ENCODE measurements at places on chromosomes 3 and 15.

DNA sequence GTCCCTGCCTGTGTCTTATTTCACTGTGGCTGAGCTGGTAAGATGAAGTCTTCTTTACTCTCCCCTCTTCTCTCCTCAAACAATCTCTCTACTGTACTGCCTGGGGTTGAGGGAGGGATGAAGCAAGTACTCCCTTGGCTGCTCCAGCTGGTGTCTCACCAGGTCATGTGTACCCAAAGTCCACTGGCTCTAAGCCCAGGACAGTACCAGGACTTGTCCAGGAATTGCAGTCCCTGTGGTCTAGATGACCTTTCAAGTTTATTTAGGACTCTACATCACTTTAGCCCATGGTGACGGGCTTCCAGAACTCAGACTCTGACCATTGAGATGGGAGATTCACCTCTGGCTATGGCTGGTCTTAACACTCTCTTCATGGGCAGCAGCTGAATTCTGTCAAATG lies 17.5 kb upstream of the SLC27A2 start:
- DNase-seq, result no peak

GRCh38 chr3:130688697-130689470 lies 57.7 kb downstream of the PIK3R4 start:
- DNase-seq, result no peak

DNA sequence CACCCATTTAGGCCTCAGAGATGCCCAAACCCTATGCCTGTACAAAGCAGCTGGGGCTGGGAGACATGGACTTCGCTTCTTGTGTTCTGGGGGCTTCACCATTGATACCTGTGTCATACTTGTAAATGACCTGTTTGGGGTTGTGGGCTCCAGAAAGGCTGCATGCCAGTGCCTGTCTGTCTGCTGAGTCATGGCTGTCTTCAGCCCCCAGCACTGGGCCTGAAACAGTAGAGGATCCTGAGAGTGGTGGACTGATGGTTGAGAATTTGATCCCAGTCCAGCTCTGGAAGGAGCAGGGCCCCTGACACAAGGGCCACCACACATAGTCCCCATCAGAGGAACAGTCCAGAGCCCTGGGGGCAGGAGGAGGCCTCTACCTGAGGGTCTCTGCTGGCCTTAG lies 24.6 kb upstream of the APEH start:
- DNase-seq, result no peak

DNA sequence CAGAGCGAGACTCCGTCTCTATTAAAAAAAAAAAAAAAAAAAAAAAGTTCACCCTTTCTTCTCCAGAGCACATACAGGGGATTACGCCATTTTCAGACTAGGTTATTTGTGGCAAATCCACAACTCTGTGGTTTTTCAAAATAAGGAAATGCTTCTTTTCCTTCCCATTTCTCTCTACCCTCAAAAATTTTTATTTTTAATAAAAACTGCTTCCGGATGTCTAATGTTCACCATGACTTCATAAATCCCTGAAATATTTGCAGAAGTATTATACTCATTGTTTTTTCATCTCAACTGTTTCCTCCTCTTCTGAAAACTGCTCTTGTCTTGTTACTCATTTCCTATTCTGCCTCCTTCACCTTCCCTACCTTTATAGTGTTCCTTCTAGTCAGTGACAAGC lies 45.0 kb upstream of the SLC12A8 start:
- no peak for DNase-seq

DNA sequence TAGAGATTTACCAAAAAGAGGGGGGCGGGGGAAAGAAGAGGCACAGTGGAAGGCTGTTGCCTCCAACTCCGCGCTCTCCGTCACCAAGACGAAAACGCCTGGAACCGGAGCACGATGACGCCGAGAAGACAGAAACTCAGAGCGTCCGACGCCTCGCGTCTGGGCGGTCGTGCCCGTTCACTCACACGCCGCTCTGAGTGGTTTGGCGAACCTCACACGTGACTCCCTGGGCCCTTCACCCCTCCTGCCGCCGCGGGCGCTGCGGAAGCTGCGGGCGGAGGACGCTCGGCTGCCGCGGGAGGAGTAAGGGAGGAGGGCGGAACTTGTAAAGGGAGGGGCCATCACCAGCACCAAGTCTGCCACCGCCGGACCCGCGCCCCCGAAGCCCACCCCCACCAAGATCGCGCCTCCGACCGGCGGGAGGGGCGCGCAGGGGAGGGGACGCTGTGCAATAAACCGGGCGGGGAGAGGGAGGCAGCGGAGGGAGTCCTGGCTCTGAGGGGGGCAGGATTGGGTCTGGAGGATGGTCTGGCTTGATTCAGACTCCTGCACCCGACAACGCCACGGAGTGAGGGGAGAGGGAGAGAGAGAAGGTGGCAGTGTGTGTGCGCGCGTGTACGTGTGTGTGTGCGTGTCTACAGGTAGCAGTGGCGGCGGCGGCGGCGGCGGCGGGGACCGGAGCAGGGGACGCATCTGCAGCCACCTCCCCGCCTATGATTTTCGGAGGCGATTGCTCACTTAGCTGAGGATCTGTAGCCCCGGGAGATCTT lies 1.9 kb upstream of the NLGN1 start:
- no peak for DNase-seq

DNA sequence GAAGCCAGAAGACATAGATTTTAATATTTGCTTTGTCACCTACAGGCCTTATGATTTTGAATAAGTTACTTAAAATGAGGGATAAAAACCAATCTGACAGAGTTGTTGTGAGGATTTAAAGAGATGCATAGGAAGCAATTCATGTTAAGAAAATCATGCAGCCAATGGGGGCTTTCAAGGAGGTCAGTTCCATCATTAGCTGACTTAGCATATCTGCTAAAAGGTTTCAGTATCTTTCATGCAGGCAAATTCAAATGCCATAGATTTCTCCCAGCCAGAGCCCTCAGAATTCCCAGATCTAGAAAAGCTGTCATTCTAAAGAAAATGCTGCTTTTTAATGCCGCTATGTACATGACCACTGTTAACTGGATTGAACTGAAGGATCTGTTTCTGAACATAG lies 176.1 kb downstream of the GOLIM4 start:
- DNase-seq, result no peak

GRCh38 chr3:136778865-136779264 lies 26.7 kb upstream of the STAG1 start:
- DNase-seq, result no peak

GRCh38 chr3:169946336-169946735 lies 20.3 kb upstream of the SEC62 start:
- no peak for DNase-seq

GRCh38 chr15:22980189-22981050 lies at the start of gene CYFIP1:
Gene CYFIP1, minus strand, starts transcription at chr15:22980368. Its CDS starts 33,083 bp downstream, at chr15:22947285.
- no peak for DNase-seq

DNA sequence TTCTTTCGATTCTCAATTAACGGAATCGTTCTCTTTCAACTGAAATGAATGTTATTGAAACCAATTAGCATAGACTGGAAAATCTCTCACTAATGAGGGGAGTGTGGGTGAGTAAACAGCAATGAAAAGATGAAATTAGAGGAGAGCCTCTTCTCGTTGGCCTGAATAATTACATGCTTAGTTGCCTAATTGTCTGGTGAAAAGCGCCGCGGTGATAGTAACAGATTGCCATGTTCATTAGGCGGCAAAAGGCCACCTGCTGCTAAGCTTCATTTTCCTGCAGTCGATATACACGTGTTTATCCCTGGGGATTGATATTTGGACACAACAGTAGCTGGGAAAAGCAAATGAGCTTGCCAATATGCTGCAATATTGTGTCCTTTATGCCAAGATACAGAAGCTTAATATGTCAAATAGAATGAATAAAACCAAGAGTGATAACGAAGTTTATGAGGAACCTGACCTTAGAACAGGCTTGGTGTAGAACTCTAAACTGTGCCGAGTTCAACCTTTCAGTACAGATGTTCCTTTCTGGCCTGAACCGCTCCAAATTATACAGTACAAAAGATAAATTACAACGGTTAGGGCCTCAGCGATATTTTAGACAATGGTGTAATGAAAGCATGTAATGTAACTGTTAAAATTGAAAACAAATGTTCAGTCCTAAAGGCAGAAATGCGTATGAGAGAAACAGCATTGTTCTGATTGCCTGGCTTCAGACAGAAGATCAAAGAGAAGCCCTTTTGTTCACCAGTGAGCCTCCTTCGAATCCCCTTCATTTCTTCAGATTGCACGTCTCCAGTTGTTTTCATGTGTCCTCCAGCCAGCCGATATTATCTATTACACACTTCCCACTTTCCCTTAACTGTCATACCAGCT lies 185.2 kb downstream of the SHOX2 start:
- DNase-seq, result no peak

GRCh38 chr15:31372635-31373091 lies 46.0 kb downstream of the KLF13 start:
- no peak for DNase-seq

DNA sequence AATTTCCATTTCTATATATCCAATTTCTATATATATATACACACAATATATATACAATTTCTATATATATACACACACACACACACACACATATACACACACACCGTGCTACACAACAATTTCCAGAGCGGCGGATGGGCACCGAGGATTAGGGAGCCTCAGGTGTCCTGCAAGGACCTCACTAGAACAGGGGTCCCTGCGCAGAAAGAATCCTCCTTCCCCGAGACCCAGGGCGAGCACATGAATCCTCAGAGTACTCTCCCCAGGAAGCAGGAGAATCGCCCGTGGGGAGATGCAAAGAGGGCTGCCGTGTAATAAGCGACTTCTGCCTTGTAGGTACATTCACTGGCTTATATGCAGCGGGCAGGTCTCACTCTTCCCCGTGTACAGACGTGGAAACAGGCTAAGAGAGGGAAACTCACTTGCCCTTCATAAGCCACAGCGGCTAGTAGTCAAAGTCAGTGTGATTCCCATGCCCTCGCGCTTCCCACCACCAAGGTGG lies 467 bp downstream of the PIF1 start:
- DNase-seq, result peak; percentile 11

GRCh38 chr3:63927422-63928280 lies 15.5 kb upstream of the SCAANT1 start:
- DNase-seq, result no peak

DNA sequence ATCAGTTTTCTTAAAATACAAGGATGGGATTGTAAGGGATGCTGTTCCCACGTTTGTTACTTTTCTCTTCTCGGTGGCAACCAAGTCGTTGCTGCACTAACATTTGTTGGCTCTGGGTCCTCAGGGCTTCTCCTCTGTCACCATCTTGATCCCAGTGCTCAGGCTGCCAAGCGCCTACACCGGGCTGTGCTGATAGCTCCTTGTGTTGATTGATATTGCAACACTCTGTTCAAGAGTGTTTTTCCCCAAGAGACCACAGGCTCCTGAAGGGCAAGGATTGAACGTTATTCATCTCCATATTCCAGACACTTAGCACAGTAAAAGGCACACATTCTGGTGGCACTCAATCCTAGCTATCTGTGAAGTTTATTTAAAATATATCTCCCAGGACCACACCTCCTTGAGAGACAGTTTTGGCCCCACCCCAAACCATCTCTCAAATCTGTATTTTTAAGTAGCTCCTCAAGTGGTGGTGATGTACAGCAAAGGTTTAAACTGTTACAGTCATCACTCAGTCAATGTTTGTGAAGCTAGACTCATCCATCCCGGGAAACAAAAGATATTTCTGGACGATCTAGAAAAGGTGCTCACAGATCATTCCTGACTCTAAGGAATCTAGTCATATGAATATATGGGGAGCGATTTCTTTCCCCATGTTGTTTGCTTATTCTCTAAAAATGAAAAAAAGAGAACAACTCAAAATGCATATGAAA lies 38.5 kb upstream of the FOXP1 start:
- DNase-seq, result no peak

DNA sequence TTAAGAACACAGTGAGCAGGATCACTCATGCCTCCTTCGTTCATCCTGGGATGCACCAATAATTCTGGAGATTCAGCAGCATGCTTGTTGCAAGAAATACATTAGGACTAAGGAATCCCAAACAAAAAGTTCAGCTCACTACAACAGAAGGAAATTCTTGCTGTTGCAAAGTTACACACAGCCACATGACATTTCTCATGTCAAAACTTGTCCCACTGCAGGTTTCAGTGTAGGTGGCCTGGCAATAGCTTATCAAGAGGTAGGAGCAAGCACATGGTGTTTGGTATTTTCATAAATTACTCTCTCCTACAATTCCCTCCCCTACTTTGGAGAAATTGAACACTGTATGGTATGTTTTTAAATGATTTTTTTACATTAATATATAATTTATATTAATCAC lies 399.6 kb upstream of the EPHA3 start:
- DNase-seq, result no peak

GRCh38 chr3:4994144-4994730 lies 15.0 kb downstream of the BHLHE40 start:
- no peak for DNase-seq

GRCh38 chr15:25771338-25771706 lies 91.8 kb downstream of the ATP10A start:
- no peak for DNase-seq

GRCh38 chr15:84816694-84817465 lies at the start of gene ALPK3:
Gene ALPK3, plus strand, starts transcription at chr15:84817356. Its CDS starts 97 bp downstream, at chr15:84817453.
- DNase-seq, result no peak

GRCh38 chr15:25536801-25537611 lies 98.2 kb upstream of the UBE3A start:
- DNase-seq, result no peak

GRCh38 chr3:31116651-31117050 lies 222.2 kb upstream of the GADL1 start:
- DNase-seq, result no peak

DNA sequence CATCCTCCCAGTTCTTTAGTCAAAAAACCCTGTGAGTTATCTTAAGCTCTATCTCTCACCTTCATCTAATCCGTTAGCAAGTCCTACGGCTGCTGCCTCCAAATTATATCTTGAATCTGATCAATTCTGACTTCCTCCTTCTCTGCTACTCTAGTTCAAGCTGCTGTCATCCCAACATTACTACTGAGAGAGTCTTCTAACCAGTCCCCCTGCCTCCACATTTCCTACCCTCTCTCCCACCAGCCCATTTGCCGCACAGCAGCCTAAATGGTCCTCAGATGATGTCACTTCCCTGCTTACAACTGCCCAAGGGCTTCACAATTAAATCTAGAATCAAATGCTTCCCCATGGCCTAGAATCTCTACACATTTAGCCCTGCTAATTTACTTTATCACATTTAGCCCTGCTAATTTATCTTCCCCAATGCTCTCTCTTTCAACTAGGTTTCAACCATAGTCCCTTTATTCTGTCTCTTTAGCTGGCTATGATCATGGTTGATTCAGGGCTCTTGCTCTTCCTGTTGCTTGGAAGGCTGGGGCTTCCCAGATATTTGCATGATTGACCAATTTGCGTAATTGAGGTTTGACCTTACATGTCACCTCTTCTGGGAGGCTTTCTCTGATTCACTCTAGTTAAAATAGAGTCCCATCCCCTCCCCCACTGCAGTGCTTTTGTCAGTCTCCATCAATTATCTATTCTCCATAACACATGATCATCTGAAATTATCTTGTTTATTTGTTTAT lies 11.0 kb upstream of the ARL14 start:
- no peak for DNase-seq

Data from activated naive CD4-positive, alpha-beta T cell treated with anti-CD3 and anti-CD28 coated beads, Interleukin-2, amount 50 U/mL, for 16 hours (primary cell).